Karpas-422 (cell line): ENCODE measurements at places on chromosomes 7 and 10. TPM values are rescaled to one million over a fixed set of nuclear protein-coding genes. Genes with fewer than 3 reads are reported as not detected.

GRCh38 chr10:24177636-24178035, 31.3 kb upstream of the KIAA1217 start:
- H3K36me3 ChIP-seq = no peaks in the 10 kb centered on the region
- no peaks in the 10 kb centered on the region for H3K27me3 ChIP-seq

- peak overlapping the region; percentile 92 for H3K27ac ChIP-seq
- peaks cover 67% of the 10 kb centered on the region for H3K4me1 ChIP-seq
- H3K4me3 ChIP-seq = peak overlapping the region; percentile 61
- DNase-seq = no peak
Measured at GRCh38 chr7:20193242-20193777, 23.9 kb downstream of the MACC1 start.

WIPF3 gene
- not detected in 2 replicates for total RNA-seq

GRCh38 chr7:75856536-75856935, 22.3 kb upstream of the RHBDD2 start:
- no peaks in the 10 kb centered on the region for H3K4me1 ChIP-seq
- H3K27me3 ChIP-seq = no peaks in the 10 kb centered on the region
- no peak for DNase-seq
- no peaks in the 10 kb centered on the region for H3K36me3 ChIP-seq
- no peak overlapping the region for H3K4me3 ChIP-seq

DNA sequence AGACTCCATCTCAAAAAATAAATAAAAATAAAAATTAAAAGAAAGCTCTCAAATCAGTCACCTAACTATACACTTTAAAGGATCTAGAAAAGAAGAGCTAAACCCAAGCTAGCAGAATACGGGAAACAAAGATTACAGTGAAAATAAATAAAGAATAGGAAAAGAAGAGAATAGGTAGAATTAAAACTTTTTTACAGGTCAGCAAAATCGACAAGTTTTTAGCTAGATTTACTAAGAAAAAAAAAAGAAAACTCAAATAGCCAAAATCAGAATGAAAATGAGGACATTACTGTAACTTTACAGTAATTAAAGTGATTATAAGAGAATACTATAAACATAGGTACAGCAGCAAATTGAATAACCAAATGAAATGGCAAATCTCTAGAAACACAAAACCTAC, 51.5 kb upstream of the RABGEF1 start:
- no peak for DNase-seq
- H3K4me1 ChIP-seq = no peaks in the 10 kb centered on the region
